ENCODE measurements at places on chromosomes 11 and 22. TPM values are rescaled to one million over a fixed set of nuclear protein-coding genes. Genes with fewer than 3 reads are reported as not detected.
A peak's percentile ranks its signal among the peaks of the same experiment; 100 is the strongest.

GRCh38 chr11:122101625-122102291 lies 14.3 kb downstream of the BLID start:
- peak; percentile 39 for DNase-seq

GRCh38 chr11:69213316-69213715 lies 57.6 kb downstream of the SMIM38 start:
- peak; percentile 3 for DNase-seq

DNA sequence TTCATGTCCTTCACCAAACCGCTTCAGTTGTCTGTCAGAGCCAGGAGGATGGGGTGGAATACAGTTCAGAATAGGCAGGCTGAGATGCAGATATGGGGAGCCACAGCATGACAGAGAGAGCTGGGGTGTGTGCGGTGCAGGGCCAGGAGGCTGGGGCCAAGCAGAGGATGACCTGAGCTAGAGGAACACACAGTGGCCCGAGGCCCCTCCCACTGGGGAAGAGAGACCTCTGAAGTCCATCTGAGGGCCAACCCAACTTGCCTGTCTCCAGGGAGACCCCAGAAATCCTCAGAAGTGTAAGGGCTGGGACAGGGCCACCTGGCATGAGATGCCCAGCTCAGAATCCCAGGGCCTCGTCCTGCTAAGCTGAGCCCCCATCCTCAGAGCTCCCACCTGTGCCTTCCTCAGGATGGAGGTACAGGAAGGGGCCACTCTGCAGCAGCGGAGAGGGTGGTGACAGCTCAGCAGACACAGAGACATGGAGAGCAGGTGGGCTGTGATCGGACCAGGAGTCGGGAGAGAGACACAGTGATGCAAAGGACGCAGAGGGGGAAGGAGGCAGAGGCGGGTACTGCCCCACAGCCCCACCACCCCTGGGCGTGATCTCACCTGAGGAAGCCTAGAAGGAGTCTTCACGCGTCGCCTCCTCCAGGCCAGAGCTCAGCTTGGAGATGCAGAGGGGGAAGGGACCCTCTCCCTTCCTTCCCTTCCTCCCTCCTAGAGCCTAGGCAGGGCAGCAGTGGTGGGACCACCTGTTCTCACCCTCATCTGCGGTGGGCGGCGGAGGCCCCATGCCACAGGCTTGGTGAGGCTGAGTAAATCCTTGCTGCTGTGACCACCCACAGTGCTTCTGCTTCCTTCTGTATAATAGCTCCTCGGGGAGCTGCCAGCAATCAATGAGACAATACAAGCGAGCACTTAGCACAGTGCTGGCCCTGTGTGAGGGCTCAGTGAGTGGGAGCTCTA lies 9.1 kb upstream of the TUB start:
- no peak for DNase-seq

DNA sequence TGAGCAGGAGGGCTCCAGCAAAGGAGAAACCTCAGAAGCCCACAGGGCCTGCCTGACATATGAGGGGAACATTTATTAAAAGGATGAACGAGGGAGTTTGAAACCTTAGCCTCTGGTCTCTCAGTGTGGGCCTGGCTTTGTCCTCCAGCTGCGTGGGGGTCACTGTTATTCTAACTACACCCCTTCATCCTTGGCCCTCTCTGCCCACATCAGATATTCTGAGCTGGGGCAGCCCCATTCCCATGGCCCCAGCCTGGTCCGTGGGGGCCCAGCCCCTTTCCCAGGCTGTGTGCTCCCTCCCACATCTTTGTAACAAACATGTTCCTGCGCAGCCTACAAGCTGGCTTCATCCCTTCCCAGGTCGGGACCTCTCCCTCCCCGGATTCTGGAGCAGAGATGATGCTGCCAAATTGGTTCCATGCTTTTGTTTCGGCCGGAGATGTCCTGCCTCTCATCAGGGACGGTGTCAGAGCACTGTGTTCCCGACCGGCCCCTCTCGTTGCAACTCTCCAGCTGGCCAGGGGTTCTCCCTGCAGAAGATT lies 4.0 kb downstream of the FXYD6 start:
- DNase-seq: peak; percentile 27

GRCh38 chr11:92473736-92474135 lies 249.1 kb downstream of the FAT3 start:
- no peak for DNase-seq

Gene CRYAB
- 66.6 TPM for total RNA-seq

Gene KDM4E
- not detected for total RNA-seq

DNA sequence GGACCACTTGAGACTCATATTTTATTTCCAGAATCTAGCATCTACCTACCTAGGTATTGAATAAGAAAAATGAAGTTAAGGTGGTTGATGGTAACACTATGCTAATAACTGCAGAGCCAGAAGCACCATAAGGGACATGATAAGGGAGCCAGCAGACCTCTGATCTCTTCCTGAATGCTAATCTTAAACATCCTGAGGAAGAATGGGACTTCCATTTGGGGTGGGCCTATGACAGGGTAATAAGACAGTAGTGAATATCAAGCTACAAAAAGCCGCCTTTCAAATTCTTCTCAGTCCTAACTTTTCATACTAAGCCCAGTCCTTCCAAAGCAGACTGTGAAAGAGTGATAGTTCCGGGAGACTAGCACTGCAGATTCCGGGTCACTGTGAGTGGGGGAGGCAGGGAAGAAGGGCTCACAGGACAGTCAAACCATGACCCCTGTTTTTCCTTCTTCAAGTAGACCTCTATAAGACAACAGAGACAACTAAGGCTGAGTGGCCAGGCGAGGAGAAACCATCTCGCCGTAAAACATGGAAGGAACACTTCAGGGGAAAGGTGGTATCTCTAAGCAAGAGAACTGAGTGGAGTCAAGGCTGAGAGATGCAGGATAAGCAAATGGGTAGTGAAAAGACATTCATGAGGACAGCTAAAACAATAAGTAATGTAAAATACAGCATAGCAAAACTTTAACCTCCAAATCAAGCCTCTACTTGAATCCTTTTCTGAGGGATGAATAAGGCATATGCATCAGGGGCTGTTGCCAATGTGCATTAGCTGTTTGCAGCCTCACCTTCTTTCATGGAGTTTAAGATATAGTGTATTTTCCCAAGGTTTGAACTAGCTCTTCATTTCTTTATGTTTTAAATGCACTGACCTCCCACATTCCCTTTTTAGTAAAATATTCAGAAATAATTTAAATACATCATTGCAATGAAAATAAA lies 2.1 kb downstream of the HBB start:
- no peak for DNase-seq

Gene SF3B2
- total RNA-seq: 118 TPM

DNA sequence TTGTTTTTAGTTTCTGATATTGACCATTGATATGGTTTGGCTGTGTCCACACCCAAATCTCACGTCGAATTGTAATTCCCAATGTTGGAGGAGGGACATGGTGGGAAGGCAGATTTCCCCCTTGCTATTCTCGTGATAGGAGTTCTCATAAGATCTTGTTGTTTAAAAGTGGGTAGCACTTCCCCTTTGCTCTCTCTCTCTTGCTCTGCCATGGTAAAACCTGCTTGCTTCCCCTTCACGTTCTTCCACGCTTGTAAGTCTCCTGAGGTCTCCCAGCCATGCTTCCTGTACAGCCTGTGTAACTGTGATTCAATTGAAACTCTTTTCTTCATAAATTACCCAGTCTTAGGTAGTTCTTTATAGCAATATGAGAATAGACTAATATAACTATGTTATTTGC lies 203.6 kb upstream of the CHORDC1 start:
- no peak for DNase-seq

GRCh38 chr11:72418834-72419560 lies 15.3 kb downstream of the CLPB start:
- DNase-seq: no peak

DNA sequence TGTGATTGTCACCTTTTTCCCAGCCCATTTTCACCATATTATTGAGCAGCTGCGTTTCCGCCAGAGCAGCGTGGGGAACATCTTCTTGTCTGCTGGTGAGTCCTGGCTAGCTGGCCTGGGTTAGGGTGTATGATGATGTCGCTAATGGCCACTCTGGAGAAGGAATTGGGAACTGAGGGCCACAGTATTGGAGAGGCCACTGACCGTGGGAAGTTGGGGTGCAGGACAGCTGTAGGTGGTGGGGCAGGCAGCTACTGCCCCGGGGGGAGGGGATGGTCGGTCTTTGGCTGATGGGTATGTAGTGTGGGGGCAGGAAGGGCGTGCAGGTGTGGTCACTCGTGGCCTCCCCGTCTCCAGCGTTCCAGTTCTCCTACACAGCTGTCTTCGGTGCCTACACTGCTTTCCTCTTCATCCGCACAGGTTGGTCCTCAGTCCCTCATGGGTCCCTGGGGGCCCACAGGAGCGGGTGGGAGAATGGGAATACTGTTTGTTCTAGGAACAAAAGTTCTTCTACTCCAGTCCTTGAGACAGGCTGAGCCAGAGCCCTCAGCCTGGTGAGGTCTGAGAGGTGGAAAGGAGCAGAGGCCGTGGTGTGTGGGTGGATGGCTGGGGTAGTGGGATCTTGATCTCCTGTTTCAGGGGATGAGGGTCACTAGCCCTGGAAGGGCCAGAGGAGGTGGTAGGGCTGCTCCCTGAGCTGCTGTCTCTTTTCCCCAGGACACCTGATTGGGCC lies 2.1 kb downstream of the RCE1 start:
- no peak for DNase-seq
